Gastroesophageal sphincter (tissue), 4 donors: ENCODE measurements at places on chromosomes 11 and 22. TPM values are rescaled to one million over a fixed set of nuclear protein-coding genes. Genes with fewer than 3 reads are reported as not detected.

Gene DYNC2H1
- total RNA-seq: 26.7 TPM

Gene APOL5
- total RNA-seq: not detected

Gene MYOD1
- total RNA-seq: not detected

Gene KREMEN1
- total RNA-seq: 17.4 TPM

Gene KIF18A
- 0.81 TPM for total RNA-seq

- no peak for ATAC-seq
Measured at GRCh38 chr11:10617551-10617950, 49.1 kb upstream of the LYVE1 start.

GRCh38 chr22:35352214-35353111 is 28.4 kb upstream of the HMOX1 start:
- ATAC-seq: peak; percentile 29

DNA sequence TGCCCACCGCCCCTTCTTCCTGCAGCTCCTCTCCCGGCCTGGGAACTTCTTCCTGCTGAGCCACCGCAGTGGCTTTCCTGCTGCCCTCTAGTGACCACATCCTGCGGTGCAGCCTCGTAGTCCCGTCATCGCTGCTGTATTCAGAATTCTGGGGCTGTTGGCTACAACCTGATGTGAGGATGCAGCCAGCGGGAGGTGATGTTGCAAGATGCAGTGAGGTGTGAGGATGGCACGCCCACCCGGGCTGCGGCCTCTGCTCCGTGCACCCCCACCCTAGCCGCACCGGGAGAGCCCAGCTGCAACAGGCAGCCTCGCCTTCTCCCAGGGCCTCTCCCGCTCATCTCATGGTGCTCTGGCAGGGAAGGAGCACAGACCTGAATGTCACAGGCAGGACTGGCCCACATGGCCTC is 10.1 kb downstream of the CHST1 start:
- peak; percentile 55 for ATAC-seq

DNA sequence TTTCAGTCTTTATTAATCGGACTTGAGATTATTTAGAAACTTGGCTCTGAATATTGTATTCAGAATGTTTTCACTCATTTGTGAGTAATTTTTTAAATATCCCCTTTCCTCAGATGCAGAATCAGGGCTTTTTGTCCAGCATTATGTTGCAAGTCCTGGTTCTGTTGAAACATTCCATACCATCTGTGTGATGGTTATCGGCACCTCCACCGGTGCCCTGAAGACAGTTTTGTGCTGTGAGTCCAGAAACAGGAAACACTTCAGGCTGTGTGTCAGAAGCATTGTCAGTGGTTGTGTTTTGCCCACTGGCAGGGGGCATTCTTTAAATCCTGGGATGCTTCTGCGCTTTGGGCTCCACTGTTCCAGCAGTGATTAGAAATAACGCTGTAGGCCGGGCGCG is 20.4 kb downstream of the CDPF1 start:
- no peak for ATAC-seq

DNA sequence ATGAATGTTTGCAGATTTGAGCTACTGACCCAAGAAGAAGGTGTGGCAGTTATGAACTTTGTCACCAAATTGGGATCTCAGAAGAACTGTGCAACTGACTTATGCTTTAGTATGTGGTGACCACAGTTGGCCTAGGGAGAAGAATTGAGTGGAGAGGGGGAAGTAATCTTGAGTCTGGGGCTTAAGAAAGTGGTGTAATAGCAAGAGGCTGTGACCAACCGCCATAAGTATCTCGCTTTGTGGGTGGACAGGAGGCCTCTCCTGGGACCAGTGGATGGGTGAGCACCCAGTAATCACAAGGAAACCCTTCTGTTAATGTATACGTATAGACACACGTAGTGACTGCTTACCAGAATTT is 12.7 kb upstream of the IL10RA start:
- no peak for ATAC-seq

- ATAC-seq: no peak
Measured at GRCh38 chr11:71064702-71065515, 187.5 kb downstream of the SHANK2 start.

GRCh38 chr11:132531921-132532320 is 1000.4 kb downstream of the OPCML start:
- no peak for ATAC-seq

DNA sequence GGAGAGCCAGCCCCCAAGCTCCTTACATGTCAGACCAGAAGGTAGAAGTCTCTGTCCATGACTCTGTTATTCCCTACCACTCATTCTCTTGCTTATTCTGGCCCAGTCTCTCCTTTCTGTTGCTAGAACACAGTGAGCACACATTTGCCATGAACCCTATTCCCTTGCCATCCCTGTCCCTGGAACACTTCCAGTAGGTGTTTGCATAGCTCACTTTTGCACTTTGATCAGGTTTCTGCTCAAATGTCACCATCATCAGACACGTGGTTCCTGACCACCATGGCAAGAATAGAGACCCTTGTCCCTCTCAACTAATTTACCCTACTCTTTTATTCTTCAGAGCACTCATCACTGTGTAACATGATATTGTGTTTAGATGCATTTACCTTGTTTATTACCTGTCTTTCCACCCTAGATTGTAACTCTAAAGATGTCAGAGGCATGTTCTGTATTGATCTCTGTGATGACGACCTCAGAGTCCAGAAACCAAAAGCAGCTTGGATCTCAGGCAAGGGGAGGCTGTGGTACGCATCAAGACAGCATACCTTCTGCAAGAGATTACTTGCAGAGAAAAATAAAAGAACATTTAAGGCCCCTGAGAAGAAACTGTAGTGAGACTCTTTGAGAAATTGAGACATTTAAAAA is 606.4 kb downstream of the OPCML start:
- ATAC-seq: no peak

Gene OLFML1
- total RNA-seq: 8.4 TPM

Gene LRRC4C
- total RNA-seq: 1.7 TPM

Gene PIK3IP1
- total RNA-seq: 28.8 TPM

GRCh38 chr11:64013141-64013896 is 22.4 kb upstream of the FLRT1 start:
- no peak for ATAC-seq

GRCh38 chr11:75851203-75851602 is 36.2 kb downstream of the UVRAG start:
- ATAC-seq: no peak

Gene C22orf42
- not detected for total RNA-seq

DNA sequence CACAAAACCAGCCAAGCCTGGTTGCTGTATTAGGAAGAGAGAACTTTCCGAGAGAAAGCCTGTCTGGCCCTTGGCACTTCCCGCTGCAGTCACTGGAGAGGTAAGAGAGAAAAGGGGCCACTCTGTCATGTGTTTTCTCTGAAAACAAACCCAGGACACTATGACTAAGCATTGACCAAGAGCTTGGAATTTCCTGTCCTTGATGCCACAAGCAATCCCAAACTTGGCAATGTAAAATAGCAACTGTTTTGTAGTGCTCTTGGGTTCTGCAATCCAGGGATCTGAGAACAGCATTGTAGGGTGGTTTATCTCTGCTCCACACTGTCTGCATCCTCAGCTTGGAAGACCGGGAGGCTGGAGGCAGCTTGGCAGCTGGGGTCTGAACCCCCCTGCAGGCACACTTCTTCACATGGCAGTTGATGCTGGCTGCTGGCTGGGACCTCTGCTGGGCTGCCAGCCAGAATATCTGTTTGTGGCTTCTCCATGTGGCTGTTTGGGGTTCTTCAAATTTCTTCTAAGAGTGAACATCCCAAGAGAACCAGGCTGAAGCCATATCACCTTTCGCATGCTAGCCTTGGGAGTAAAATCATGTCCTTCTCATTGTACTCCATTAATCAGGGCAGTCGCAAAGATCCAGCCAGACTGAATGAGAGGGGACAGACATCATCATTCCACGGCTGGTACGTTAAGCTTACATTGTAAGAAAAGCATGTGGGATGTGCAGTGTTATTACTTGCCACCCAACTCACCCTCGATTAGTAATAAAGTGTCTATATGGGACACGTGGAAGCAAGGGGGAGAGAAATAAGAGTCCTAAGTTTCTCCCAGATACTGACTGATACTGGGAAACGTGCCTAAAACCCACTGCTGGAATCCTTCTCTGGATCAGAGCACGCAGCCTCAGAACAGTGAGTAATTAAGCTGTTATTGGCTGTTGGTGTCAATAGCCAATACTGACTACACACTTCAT is 537.4 kb upstream of the B3GAT1 start:
- ATAC-seq: peak; percentile 66

Gene DKK3
- 72.1 TPM for total RNA-seq

GRCh38 chr22:17910561-17911311 is 113.6 kb downstream of the MICAL3 start:
- peak; percentile 92 for ATAC-seq

- ATAC-seq: no peak
Measured at GRCh38 chr11:93099806-93100205, 98.0 kb downstream of the SLC36A4 start.

DNA sequence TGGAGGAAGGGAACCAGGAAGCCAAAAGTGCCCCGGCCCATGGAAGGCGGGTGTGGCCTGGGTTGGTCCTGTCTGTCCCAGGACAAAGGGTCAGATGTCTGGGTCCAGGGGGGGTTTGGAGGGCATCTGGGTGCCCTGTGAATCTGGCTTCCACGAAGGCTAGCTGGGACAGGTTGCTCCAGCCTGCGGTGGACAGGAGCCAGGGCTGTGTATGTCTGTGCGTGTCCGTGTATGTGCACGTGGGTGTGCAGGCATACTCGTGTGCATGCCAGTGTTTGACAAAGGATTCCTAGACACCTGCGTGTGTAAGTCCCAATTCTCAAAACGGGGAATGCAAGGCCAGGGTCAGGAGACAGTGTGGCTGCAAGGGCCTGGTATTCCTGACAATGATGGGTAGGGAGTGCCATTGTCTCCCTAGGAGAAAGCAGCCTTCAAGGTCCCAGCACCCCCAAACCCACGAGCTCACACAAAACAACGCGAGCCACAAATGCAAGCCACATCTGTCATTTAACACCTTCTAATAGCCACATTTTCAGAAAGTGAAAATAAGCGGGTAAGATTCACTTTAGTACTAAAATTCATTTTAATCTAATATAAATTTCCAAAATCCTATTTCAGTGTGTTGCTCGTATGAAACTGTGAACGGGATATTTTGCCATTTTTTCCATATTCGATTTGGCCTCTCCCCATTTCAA is 78.4 kb upstream of the WNT7B start:
- no peak for ATAC-seq

GRCh38 chr11:64339286-64339685 is 718 bp upstream of the CCDC88B start:
- ATAC-seq: no peak

DNA sequence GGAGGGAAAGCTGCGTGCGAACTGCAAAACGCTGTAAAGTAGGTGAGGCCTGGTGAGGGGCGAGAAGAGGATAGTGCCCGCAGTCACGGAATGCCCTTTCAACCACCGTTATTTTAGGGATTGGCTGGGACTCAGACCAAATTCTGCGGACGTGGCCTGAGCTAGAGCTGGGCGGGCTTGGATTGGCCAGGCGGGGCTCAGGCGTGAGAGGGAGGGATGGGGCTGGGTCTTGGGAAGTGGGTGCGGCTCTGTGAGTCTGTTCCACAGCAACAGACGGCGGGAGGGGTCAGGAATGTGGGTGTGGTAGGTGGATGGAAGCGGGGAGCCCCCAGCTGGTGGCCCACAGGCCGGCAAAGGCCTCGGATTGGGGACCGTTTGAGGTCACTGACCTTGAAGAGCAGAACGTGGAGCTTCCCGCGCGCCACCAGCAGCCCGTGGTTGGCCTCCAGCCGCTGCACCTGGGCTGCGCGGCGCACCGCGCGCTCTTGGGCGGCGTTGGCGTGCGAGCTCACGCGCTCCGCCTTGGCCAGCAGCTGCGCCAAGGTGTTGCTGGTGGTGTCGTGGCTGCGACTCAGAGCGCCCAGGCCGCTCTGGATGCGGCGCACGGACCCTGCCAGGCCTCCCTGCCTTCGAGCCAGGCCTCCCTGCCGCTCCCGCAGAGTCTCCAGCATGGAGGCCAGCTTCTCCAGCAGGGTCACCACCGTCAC is 444 bp downstream of the CAVIN3 start:
- peak; percentile 93 for ATAC-seq

GRCh38 chr11:77174559-77174958 is 46.5 kb downstream of the MYO7A start:
- ATAC-seq: no peak

DNA sequence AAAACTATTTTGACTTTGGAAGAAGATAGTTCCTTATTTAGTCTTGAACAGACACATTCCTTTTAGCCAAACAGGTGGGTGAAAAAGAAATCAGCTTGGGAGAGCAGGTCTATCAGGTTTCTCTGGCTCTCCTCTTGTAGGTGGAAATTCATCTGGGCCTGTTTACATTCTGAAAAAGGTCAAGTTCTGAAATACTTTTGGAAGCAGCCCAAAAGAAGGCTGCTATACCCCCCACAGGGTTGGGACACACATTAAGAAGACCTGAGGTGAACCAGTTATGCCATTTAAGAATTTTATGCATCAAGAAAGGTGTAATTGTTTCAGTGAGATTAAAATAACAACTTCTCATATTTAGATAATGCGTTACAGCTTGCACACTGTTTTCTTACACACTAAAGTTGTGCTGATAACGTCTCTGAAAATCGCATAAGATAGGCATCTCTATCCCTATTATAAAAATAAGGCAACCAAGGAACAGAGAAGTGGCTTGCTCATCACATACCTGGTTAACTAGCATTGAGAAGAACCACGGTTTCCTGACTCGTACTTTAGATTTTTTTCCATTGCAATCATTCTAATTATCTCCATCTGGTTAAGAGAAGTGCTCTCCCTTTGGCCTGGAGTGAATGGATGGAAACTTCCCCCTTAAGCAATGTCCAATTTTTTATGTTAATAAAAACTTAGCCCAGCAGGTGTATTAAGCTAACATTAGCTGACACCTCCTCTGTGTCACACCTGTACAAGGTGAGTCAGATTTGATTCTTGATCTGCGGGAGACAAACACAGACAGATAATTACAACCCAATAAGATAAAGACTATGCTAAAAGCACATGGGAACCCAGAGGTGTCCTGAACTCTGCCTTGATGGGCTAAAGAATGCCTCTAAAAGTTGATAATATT is 60.5 kb upstream of the UCP3 start:
- no peak for ATAC-seq

GRCh38 chr22:45006964-45007390 is 2.8 kb downstream of the PHF21B start:
- ATAC-seq: peak; percentile 69

DNA sequence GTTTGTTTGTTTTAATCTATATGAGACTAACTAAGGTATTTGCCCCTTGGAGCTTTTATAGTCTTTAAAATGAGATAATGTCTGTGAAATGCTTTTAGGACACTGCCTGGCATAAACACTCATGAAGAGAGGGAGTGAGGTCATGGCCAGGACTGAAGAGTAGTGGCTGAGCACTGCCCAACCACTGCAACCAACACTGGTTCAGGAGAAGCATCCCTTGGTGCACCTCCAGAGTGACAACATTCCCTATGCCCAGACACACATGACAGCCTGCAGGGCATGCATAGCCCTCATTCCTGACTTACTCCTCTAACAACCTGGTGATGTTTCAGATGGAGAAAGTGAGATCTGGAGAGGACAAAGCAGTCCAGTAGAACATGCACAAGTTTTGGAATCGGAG is 36.1 kb downstream of the ME3 start:
- ATAC-seq: no peak

GRCh38 chr22:46845296-46846149 is 83.1 kb downstream of the TBC1D22A start:
- no peak for ATAC-seq
